Astrocyte (in vitro differentiated cells and primary cell): ENCODE measurements at places on chromosomes 6 and 20. TPM values are rescaled to one million over a fixed set of nuclear protein-coding genes. Genes with fewer than 3 reads are reported as not detected.

Gene DUSP15
- total RNA-seq = 1.2 and 3.1 TPM in 2 replicates

Gene NPBWR2
- not detected in 2 replicates for total RNA-seq

Gene ERVFRD-1
- not detected in 2 replicates for total RNA-seq

Gene PRDM13
- total RNA-seq = not detected in 2 replicates

Gene KIF6
- 1.2 and 2.0 TPM in 2 replicates for total RNA-seq

Gene KPNA5
- 14.3 and 14.4 TPM in 2 replicates for total RNA-seq

Gene UST
- total RNA-seq = 15.3 and 18.0 TPM in 2 replicates

Gene ZC2HC1B
- not detected in 2 replicates for total RNA-seq

Gene RIPOR2
- 0.29 and 0.95 TPM in 2 replicates for total RNA-seq

Gene ZC3H12D
- total RNA-seq = 0.05 and 0.10 TPM in 2 replicates
